ENCODE measurements at places on chromosomes 7 and 10.

DNA sequence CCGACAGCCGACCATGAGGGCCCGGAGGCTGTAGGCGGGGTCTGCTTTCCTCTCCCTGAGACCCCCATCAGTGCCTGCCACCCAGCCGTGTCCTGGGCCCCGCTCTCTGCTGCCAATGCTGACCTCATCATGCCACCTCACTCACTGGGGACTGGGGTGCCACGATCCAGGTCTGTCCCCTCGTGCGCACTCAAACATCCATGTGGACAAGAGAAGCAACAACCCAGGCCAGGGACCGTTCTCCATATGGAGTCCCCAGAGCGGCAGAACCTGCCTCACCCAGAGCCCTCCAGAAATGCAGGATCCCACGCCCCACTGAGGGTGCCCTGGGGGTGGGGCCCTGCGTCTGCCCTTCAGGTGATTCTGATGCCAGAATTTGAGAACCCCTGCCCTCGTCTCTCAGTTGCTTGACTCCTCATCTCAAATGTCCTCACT, 210.0 kb upstream of the PPP2R2D start:
- no peak for DNase-seq

DNA sequence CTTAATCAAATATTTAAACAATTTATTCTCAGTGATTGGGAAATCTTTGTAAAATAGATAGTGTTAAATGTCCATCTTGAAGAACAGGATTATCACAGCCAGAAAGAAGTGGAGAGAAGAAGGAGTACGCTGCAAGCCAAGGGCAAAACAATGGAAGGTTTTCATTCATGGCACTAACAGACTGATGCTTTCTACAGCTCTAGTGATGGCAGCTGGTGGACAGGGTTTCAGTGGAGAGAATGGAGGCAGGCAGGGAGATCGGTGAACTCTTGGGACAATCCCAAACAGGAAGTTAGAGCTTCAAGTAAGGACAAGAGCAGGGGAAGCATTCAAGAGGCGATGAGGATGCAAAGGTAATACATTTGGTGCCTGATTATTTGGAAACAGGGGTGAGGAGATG, 207.0 kb downstream of the JAZF1 start:
- DNase-seq: no peak

GRCh38 chr7:118080947-118081346, 103.0 kb upstream of the LSM8 start:
- no peak for DNase-seq

- no peak for DNase-seq
Observed at GRCh38 chr7:26329520-26330255, 38.0 kb downstream of the SNX10 start.

DNA sequence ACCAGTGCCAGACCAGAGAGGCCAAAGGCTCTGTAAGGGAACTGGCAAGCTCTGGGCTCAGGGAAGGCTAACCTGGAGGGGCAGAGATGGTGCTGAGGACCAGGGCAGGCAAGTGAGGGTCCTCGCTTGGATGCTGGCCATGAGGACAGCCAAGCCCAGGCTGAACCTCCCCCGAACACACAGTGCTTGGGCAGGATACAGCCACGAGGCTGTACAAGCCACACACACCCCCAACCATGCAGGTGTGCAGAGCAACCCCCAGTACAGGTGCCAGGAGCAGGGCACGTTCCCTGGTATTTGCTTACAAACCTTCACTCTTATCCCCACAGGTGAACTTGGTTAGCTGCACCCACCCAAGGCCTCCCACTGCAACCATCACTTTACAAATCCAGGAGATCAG, 185.7 kb downstream of the GRID1 start:
- no peak for DNase-seq

DNA sequence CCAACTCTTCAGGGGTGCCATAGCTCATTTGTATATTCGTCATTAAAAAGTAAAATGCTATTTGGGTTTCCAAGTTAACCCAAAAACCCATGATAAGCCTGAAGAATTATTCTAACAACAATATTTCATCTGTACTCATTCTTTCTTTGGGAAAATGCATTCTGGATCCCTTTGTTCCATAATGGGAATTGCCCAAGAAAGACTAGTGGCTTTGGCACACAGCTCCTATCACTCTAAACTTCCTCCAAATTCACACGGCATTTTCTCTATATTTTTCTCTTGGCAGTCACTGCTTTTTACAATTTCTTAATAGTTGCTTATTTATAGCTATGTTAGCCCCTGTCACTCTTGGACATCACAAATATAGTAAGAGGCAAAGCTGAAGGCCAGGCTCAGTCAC, 29.1 kb downstream of the CHCHD3 start:
- no peak for DNase-seq

DNA sequence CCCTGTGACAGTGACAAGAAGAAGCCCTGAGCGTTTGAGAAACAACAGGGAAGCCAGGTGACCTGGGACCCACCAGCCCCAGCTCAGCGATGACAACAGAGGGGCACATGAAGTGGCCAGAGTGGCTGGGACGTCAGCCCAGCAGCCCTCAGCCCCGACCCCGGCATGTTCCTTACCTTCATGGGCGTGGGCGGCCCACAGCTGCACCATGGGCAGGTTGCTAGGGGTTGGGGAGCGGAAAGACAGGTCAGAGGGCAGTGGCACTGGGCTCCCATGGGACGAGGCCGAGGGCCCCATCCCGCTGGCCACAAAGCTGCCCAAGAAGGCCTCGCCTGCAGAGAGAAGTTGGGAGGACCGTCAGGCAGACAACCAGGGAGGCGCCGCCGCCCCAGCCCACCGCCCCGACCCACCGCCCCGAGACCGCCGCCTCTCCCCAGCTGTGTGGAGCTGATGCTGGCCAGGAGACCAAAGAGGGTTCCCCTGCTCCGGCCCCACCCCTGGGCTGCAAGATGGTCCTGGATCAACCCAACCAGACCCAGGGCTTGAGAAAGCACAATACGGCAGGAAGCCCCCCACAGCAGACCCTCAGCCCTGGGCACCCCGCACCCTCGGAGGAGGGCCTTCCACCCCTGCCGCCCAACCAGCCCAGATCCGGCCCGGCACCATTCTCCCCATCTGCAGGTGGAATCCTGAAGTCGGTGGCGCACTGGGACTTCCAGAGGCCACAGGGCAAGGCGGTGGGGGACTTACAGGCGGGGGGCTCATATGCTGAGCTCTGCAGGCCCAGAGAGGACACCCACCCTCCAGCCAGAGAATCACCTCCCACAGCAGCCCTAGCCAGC, 29.1 kb downstream of the TNRC18 start:
- no peak for DNase-seq

GRCh38 chr7:46784732-46785131, 797.2 kb downstream of the TNS3 start:
- no peak for DNase-seq

DNA sequence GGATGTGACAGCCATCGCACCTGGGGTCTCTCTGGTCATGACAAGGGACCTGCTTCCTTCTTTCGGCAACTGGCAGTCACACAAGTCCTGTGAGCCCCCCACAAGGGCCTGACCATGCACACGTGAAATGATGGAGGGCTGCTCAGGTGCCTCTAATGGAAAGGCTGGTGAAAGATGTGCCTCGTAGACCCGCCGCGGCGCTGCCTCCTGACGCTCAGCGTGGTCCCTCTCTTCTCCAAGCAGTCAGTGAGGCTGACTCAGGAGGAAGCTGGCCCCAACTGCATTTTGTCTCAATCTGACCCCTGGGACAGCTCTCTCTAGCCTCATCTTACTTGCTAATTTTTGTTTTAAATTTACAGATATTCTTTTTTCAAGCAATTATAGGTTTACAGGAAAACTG, 100.9 kb downstream of the MAD1L1 start:
- DNase-seq: no peak

- no peak for DNase-seq
Observed at GRCh38 chr10:6038071-6038631, 24.0 kb downstream of the IL2RA start.

DNA sequence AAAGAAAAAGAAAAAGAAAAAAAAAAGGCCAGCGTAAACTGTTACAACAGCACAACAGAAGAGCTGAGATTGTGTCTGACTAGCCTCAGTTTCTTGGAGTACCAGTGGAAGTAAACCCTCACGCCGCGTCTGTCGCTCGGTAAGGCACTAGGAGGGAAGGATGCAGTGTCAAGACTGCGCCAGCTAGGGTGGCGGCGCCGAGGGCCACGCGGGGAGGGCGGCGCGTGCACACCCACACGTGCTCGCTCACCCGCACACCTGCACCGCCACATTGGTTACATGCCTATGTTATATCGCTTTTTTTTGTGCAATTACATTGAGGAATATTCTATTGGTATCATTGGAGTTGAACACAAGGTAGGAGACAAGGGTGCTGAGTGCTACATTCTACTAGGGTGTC, 48.2 kb downstream of the CLEC2L start:
- DNase-seq: no peak

DNA sequence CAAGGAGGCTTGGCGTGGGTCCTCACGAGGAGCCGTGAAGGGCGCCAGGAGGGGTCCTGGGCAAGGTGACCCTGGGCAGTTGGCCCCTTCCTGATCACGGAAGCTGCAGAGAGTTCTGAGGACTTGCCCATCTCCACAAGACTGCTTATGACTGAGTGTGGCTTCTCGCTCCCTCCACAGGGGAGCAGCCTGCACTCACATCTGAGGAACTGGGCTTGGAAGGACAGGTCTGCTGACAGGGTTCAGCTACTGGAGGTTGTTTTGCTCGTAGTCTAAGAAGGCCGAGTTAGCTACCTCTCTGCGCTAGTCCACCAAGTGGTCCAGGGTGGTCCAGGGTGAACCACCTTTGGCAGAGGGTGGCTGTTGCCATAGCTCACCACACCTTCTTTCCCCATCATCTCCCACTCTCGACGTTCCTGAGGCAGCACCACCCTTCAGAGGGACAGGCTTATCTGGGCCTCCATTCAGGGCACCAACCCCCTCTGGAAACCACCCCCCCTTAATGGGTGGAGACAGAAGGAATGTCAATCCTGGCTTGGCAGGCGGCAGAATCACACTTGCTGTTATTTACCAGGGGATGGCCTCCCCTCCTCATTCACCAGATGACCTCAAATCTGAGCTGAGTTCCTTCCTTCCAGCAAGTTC, 38.2 kb downstream of the FAM53B start:
- no peak for DNase-seq

DNA sequence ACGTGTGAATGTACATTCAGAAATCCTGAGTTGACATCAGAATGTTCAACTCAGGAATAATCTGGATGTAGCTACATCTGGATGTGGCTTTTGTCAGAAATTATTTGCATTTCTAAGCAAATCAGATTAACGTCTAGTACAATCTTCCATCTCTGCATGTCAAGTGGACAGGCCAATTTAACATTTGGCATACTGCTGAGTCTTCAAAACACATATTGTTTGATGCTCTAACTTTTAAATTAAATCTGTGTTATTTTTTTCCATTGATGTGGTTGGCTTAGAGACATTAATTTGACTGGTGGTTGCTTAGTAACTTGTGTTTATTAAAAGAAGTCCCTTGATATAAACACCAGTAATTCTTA, 3.4 kb downstream of the STAMBPL1 start:
- DNase-seq: no peak

- DNase-seq: peak; percentile 23
Observed at GRCh38 chr7:102044984-102045673, 227.7 kb downstream of the CUX1 start.

GRCh38 chr7:152462995-152463708, 27.3 kb upstream of the KMT2C start:
- peak; percentile 21 for DNase-seq

GRCh38 chr7:26135551-26135950, 16.4 kb upstream of the NFE2L3 start:
- DNase-seq: no peak

DNA sequence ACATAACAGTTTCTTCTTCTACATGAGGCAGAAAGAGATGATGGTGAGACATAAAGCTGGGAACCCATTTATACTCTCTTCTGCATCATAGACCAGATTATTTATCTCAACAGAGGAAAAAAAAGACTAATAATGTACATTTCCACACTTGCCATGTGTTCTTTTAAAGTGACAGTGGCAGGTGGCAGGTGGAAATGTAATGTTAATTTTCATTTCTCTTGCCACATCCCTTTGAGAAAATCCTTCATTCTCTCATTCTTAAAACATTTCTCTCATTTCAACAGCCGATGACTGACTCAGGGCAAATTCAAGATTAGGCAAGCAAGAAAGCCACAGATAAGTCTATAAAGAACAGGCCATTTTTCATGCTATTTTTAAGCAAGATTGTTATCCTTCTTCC, 635.6 kb upstream of the SORCS1 start:
- no peak for DNase-seq

- DNase-seq: no peak
Observed at GRCh38 chr7:79410345-79410744, 43.1 kb downstream of the MAGI2 start.

GRCh38 chr7:123635551-123636359, 19.9 kb upstream of the LMOD2 start:
- DNase-seq: no peak

DNA sequence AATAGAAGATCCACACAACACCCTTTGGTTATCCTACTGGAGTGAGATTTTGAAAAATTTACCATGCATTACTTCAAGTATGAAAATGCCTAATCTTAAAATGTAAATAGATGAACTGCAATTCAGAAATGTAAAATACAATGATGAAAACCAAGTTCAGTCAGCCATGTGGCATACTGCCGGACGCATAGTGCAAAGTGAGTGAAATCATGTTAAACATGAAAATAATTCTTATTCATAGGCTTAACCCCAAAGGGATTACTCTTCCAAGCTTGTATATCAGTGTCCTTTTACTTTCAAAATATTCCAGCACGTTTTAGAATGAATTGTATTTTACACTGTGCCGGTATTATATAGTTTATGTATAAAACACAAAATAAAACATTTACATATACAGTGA, 99.8 kb downstream of the THSD7A start:
- DNase-seq: no peak

DNA sequence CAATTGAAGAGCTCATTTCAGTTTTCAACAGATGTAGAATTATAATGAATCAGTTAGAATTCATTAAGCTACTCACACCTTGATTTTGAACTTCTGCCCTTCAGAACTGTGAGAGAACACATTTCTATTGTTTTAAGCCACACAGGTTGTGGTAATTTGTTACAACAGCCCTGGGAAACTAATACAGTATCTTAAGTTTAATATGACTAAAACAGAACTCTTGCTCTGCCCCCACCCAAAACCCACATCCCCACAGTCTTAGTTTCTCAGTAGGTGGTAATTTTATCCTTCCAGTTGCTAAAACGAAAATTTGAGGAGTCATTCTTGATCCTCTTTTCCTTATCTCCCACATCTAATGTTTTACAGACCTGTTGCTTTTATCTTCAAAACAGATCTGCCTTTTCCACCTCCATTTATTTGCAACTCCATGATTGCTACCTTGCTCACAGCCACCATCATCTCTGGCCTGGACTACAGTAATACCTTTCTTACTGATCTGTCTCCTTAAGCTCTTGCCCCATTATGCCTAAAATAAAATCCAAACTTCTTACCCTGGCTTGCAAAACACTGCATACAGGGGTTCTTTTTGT, 72.8 kb upstream of the NXPH1 start:
- no peak for DNase-seq

DNA sequence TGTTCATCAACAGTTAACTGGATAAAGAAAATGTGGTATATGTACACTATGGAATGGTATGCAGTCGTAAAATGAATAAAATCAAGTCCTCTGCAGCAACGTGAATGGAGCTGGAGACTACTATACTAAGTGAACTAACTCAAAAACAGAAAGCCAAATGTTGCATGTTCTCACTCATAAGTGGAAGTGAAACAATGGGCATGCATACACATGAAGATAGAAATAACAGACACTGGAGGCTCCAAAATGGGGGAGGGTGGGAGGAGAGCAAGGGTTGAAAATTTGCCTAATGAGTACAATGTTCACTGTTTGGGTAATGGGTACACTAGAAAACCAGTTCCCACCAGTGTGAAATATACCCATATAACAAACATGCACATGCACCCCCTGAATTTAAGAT, 179.5 kb downstream of the ZWINT start:
- no peak for DNase-seq
